Mesothelial cell of epicardium (in vitro differentiated cells): ENCODE measurements at places on chromosomes 13 and 19.

DNA sequence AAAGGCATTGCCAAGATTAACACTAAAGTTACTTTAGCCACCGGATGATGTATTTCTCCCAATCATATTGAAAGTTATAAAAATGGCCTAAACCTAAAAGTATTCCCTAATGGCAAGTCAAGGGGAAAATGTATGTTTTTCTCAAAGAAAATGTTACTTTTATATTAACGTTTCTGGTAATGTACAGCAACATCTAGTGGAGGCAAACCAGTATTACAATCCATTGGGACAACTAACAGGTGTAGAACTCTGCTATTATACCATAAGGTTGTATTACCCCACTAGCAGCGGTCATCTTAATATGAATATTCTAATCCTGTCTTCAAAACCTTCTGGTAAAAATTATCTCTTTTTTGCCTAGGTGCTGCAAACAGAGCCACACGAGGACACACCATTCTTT is 69.2 kb downstream of the ZNF100 start:
- DNase-seq, result no peak

GRCh38 chr19:28577233-28577632 is 635.7 kb downstream of the UQCRFS1 start:
- DNase-seq, result no peak

DNA sequence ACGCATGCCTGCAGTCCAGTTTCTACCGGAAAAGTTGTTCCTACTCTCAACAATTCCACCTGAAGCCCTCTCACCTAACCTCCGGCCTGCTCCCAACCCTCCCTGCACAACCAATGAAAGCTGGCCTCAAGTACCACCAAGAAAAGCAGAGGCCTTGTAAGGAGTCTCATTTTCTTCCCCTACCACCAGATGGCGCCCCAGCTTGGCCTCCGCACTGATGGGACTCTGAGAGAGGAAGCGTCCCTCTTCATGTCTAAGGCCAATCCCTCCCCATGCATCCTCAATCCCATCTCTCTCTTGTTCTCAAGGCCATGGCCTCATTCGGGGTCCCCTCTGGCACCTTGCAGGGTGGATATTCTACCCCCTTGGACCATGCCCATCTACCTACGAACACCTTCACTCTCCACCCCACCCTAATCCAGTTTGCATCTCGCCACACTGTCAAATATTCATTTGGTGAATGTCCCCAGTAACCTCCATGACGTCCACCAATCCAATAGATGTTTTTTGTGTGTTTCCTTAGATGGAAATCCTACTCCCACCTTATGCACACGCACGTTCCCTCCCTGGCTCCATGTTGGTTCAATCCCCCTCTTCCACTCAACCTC is 412.8 kb downstream of the ZNF536 start:
- DNase-seq, result no peak

DNA sequence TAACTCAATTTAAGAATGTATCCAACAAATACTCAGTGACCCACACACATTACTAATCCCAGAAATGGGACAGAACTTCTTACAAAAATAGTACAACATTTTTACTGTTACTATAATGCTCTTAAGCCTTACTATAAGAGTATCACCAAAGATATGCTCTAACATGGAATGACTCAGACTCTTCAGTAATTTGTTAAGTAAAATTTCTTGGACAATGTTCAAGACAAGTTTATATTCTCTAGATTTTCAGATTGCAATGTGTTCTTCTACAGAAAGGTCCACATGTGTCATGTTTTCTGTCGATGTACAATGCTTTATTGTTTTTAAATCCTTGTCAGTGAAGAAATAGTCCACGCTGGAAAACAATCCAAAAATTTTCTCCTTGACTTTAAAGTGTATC is 66.3 kb upstream of the RFXAP start:
- DNase-seq, result no peak

DNA sequence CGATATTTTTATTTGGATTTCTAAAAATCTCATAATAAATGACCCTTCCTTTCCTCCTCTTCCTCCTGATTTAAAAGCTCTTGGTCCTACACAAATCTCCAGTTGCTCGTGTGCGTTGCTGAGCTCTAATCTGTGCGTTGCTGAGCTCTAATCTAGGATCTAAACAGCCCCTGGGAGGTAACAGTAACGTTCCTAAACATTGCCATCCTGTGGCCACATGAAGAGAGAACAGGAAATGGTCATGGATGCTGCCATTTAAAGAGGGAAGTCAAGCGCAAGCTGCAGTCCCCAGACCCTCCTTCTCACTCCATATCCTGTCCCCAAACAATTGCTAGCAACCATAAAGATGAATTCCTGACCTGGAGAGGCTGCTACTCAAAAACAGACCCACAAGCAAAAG is 170.8 kb downstream of the NUFIP1 start:
- DNase-seq, result no peak

GRCh38 chr13:79667771-79668170 is 186.8 kb downstream of the NDFIP2 start:
- no peak for DNase-seq

DNA sequence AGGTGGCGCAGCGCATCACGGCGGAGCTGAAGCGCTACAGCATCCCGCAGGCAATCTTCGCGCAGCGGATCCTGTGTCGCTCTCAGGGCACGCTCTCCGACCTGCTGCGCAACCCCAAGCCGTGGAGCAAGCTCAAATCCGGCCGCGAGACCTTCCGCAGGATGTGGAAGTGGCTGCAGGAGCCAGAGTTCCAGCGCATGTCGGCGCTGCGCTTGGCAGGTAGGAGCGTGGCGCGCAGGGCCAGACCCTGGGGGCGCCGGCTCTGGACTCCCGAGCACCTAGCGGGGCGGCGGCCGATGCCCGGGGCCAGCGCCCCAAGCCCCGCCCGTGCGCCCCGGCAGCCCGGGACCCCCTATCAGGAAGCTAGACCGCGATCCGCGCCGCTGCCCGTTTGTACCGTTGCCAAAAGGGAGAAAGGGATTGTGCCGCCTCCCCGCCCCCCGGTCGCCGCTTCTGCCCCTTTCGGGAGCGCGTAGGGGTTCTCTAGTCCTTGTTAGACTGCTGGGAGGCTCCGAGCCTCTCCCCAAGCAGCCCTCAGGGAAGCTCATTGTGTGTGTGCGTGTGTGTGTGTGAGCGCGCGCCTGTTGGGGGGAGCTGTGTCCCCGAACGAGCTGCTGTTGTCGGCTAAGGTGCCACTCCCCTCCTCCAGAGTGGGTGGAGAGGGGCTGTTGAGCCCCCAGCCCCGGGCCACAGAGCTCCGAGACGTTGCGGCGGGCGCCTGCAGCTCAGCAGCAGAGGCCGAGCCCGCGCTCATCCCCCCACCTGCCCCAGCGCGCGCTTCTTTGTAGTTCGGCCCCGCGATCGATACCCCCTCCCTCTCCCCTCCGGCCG is 1.5 kb downstream of the ONECUT3 start:
- no peak for DNase-seq

GRCh38 chr19:48751845-48752495 is 471 bp downstream of the FUT1 start:
- DNase-seq, result no peak

DNA sequence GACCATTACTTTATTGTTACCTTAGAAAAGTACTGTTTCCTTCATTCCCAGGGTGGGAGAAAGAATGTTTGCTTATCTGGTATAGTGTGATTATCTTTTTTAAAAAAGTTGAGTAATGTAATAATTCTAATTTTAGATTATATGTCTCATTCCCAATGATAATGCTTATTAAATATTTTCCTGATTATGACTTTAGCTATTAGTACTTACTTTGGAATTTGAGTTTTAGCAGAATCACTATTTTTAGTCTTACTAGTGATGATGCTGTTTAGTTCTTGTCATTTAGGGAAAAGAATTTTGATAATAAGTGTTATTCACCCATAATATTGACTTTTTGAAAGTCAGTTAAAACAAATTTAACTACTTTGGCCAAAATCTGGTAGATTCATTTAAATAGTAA is 95.2 kb downstream of the FRY start:
- no peak for DNase-seq

DNA sequence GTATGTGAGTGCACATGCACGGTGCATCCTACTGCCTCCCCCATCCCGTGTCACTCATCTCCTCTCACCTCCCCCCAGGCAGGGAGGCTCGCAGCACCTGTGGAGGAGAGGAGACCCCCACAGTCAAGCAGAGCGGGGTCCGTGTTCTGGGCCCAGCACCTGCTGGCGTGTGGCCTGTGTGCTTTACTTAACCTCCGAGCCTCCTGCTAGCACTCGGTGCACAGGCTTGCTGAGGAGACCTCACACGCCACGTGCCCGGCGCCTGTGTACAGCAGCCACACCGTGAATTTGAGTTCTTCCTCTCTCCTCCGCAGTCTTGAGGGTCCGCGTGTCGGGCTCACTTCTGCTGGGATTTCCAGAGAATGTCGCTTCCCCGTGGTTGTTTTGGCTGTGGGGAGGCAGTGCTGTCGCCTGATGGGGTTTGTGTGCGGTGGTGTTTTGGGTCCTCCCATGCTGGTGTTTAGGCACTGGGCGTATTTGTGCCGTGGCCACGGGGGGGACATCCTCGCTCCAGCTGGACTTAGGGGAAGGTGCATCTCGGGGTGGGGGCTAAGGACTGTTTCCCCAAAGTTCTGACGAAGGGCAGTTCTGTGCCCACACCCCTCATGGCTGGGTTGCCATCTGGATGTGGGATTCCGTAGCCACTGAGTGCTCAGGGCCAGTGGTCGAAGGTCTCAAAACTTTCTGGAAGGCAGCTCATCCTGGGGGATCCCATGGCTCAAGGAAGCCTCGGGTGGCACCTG is 34.8 kb upstream of the TMEM255B start:
- no peak for DNase-seq
